AG04450 (cell line): ENCODE measurements at places on chromosomes 7 and 10. TPM values are rescaled to one million over a fixed set of nuclear protein-coding genes. Genes with fewer than 3 reads are reported as not detected.

- no peak for DNase-seq
These were observed 373 bp downstream of the PAXIP1 start for GRCh38 chr7:155002411-155003091.

GRCh38 chr7:94632338-94633013 is 23.5 kb downstream of the SGCE start:
- DNase-seq, result no peak

DNA sequence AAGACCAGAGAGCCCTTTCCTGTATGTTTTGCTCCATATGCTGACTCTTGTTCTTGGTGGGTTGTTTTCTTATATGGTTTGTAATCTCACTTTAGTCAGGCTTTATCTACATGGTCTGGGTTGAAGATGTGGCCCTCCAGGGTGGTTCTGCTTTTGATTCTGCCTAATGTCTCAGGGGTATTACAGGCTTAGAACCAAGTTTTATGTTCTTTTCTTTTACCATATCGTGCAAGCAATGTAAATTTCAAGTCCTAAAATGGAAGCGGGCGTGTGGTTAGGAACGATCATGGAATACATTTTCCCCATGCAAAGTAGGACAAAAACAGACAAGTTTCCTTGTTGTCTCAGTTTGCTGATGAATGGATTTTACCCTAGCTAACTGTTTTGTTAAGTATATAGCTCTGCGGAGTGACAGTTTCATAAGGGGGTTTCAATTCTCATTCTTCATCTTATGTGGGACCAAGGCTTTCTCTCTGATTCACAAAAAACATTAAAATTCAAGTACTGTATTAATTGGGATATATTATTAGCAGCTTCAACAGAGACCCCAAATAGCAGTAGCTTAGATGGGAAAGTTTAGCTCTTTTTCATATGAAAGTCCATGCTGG is 58.7 kb downstream of the MTURN start:
- DNase-seq, result no peak

- no peak for DNase-seq
These were observed 103.0 kb upstream of the LRRTM3 start for GRCh38 chr10:66822801-66823200.

DNA sequence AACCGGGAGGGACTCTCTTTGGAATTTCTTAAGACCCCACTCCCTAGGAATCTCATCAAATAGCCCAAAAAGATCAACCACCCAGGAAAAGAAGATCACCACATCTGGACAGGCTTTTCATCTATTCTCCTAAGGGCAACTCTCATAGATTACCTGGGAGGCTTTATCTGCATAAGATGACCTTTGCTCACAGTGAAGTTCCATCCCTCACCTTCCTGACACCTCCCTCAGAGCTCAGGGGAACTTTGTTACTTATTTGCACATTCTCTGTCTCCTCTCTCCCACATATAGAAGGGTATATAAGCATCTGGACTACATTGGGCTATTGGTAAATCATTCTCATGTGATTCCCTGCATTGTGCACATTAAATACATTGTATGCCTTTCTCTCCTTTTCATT is 80.1 kb downstream of the ELMO1 start:
- no peak for DNase-seq

Gene TMEM26
- 2.3 TPM in 2 replicates for polyA plus RNA-seq

Gene PRRT4
- not detected in 2 replicates for polyA plus RNA-seq

Gene SPDYE11
- 0.06 and 0.07 TPM in 2 replicates for polyA plus RNA-seq

Gene UNCX
- polyA plus RNA-seq, result not detected in 2 replicates

Gene TMEM229A
- not detected in 2 replicates for polyA plus RNA-seq
